ENCODE measurements at places on chromosomes 13 and 19. TPM values are rescaled to one million over a fixed set of nuclear protein-coding genes. Genes with fewer than 3 reads are reported as not detected.

EMP3 gene
- 84.1 TPM for total RNA-seq

ZNF681 gene
- 6.8 TPM for total RNA-seq

WDR88 gene
- total RNA-seq = not detected

LRRC4B gene
- total RNA-seq = 0.20 TPM

ZNF728 gene
- total RNA-seq = 2.2 TPM

ADGRE3 gene
- 3.7 TPM for total RNA-seq

LILRB2 gene
- 209 TPM for total RNA-seq

- no peak for DNase-seq
- H3K4me3 ChIP-seq = no peak overlapping the region
- H3K27me3 ChIP-seq = no peaks in the 10 kb centered on the region
Measured at GRCh38 chr13:60282186-60282585, 114.8 kb upstream of the TDRD3 start.

- DNase-seq = no peak
- H3K27me3 ChIP-seq = no peaks in the 10 kb centered on the region
- H3K4me1 ChIP-seq = peaks cover 26% of the 10 kb centered on the region
- H3K4me3 ChIP-seq = peak overlapping the region; percentile 51
Measured at GRCh38 chr19:3671680-3672574, 28.3 kb downstream of the PIP5K1C start.

DNA sequence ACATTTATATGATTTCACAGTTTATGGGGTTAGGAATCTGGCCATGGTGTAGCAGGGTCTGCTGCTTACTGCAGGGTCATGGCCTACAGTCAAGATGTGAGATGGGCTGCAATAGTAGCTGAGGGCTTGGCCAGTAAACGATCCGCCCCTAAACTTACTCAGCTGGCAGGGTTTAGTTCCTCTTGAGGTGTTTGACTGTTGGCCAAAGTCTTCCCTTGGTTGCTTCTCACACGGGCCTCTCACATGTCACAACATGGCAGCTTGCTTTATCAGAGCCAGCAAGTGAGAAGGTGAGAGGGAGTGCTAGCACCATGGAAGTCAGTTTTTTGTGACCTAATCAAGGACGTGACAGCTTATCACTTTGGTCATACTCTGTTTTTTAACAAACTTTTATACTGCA, 77.1 kb downstream of the DNAJC3 start:
- no peak for DNase-seq
- H3K36me3 ChIP-seq = peaks cover 19% of the 10 kb centered on the region
- no peaks in the 10 kb centered on the region for H3K27me3 ChIP-seq
- no peaks in the 10 kb centered on the region for H3K4me1 ChIP-seq
- H3K4me3 ChIP-seq = no peak overlapping the region

DNA sequence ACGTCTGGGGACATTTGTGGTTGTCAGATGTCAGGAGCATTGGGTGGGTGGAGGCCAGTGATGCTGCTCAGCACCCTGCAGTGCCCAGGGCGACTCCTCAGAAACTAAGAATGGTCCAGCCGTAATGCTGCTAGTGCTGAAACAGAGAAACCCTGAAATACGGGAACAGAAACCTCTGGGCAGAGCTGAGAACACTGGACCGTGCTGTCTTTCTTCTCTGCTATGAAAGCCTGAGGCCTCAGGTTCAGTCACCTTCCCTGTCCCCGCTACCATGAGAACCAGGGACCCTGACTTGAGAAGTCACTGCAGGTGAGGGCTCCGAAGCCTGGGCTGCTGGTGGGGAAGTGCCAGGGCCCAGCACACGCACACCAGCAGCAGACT, 13.4 kb downstream of the CAPS start:
- peaks cover 96% of the 10 kb centered on the region for H3K36me3 ChIP-seq
- H3K27ac ChIP-seq = no peak overlapping the region
- H3K4me3 ChIP-seq = no peak overlapping the region
- peaks cover under 1% of the 10 kb centered on the region for H3K4me1 ChIP-seq

- peak overlapping the region; percentile 69 for H3K27ac ChIP-seq
- DNase-seq = peak; percentile 86
- H3K4me1 ChIP-seq = peaks cover 10% of the 10 kb centered on the region
- H3K36me3 ChIP-seq = no peaks in the 10 kb centered on the region
- H3K27me3 ChIP-seq = no peaks in the 10 kb centered on the region
Measured at GRCh38 chr19:3548606-3549005, 8.8 kb downstream of the MFSD12 start.

- no peak for DNase-seq
- H3K4me1 ChIP-seq = peaks cover 4% of the 10 kb centered on the region
- no peaks in the 10 kb centered on the region for H3K27me3 ChIP-seq
- peaks cover 29% of the 10 kb centered on the region for H3K36me3 ChIP-seq
- no peak overlapping the region for H3K27ac ChIP-seq
- no peak overlapping the region for H3K4me3 ChIP-seq
Measured at GRCh38 chr19:46365561-46365960, 18.7 kb downstream of the PPP5C start.

DNA sequence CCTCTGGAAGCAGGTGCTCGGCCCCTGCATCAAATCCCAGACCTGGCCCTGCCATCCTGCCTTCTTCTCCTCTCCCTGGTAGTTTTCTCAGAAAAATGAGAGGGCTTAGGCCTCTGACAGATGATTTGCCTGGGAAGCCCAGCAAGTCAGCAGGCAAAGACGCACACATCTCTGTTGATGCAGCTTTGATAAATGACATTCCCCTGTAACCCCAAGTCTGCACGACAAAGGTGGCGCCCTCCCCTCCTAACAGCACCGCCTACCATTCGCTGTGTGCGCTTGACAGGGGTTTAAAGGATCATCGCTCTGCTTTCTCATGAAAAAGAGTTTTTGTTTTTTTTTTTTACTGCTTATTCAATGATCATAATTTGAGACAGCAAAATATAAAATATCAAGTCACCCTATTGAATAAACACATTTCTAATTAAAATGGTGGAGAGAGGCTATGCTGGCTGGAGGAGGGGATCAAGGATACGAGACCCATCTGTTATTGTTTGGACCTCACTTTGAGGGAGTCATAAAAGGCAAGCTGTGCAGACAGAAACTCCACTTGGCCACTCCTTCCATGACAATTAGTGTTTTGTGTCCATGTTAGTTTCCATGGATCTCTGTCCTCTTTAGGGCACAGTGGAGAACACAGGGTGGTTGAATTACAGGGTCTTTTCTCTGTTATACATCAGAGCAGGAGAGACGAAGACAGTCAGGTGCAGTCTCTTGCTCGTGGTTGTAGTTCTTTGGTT, 126.1 kb downstream of the FGF9 start:
- no peaks in the 10 kb centered on the region for H3K27me3 ChIP-seq
- DNase-seq = no peak
- H3K27ac ChIP-seq = no peak overlapping the region
- H3K4me3 ChIP-seq = no peak overlapping the region
- H3K36me3 ChIP-seq = no peaks in the 10 kb centered on the region

DNA sequence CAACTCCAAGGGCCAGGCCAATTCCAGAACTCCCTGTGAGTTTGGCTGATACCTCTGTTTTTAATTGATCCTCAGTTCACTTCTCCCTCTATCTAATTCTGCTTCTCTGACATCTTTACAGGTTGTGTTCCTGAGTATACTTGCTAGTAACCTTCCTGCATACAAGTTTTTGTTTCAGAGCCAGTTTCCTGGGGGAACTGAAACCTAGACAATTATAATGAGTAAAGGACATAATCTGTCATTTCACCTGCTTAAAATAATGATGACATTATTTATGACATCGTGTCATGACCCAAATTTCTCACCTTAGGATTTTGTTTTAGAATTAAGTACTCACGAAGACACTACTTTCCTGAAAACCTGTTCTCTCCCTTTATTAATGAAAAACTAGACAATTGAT, 12.5 kb upstream of the MYCBP2 start:
- H3K4me3 ChIP-seq = no peak overlapping the region
- H3K4me1 ChIP-seq = peaks cover 52% of the 10 kb centered on the region
- peak overlapping the region; percentile 71 for H3K27ac ChIP-seq
- no peaks in the 10 kb centered on the region for H3K36me3 ChIP-seq

DNA sequence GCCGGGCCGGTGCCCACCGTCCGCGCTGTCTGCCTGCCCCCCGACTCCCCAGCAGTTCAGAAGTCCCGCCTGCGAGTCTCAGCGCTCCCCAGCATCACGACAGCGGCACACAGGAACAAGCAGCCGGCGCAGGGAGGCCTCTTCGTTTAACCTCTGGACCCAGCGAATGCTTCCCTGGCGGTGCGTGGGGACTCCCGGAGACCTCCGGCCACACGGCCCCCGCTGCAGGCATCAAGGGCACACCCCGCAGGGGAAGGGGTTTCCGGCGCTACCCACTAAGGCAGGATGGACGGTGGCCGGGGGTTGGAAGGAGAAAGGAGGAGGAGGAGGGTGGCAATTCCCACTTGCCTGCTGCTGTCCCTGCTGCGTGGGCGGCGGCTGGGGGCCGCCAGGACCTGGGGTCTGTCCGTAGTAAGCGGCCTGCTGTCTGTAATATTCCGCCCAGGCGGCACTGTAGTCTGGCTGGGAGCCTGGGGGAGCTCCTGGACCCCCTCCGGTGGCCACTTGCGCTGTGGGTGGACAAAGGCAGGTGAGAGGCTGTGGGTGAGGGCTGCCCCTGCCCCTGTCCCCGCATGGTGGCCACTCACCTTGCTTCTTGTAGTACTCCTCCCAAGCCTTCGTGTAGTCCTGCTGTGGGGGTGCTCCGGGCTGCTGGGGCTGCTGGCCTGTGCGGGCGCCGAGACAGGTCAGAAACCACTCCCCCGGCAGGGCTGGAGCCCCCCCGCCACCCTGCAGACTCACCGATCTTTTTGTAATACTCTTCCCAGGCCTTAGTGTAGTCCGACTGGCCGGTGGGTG, 9.6 kb downstream of the KHSRP start:
- no peak overlapping the region for H3K4me3 ChIP-seq
- peaks cover 64% of the 10 kb centered on the region for H3K36me3 ChIP-seq
- no peak for DNase-seq
- H3K27me3 ChIP-seq = no peaks in the 10 kb centered on the region
- no peaks in the 10 kb centered on the region for H3K4me1 ChIP-seq

- H3K4me1 ChIP-seq = no peaks in the 10 kb centered on the region
- H3K36me3 ChIP-seq = no peaks in the 10 kb centered on the region
- no peak overlapping the region for H3K27ac ChIP-seq
Measured at GRCh38 chr13:107713314-107713713, 502.0 kb downstream of the LIG4 start.

- H3K27me3 ChIP-seq = no peaks in the 10 kb centered on the region
- no peak overlapping the region for H3K27ac ChIP-seq
- no peak overlapping the region for H3K4me3 ChIP-seq
- no peak for DNase-seq
- H3K36me3 ChIP-seq = no peaks in the 10 kb centered on the region
Measured at GRCh38 chr19:17454576-17455071, 6.1 kb downstream of the NXNL1 start.

GRCh38 chr19:35164418-35164817, 9.9 kb downstream of the FXYD5 start:
- no peak overlapping the region for H3K27ac ChIP-seq
- DNase-seq = no peak
- no peak overlapping the region for H3K4me3 ChIP-seq
- peaks cover 87% of the 10 kb centered on the region for H3K36me3 ChIP-seq

DNA sequence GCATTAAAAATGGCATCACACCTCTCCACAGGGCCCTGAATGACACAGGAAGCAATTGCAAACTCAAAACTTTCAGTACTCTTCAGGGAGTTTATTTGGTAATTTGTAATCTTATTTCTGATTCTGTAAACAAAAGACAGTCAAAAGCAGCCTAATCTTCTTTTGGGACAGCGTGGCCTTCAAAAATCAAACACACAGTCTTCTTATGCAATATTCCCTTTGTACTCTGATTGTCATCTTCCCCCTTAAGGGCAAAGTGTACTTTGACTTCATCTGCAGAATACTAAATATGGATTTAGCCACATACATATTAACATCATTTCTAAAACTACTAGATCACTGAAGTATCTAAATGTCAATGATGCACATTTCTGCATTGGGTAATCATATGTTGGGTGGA, 322.0 kb downstream of the MZT1 start:
- no peak overlapping the region for H3K4me3 ChIP-seq
- H3K36me3 ChIP-seq = no peaks in the 10 kb centered on the region
- no peaks in the 10 kb centered on the region for H3K27me3 ChIP-seq
- H3K4me1 ChIP-seq = no peaks in the 10 kb centered on the region

GRCh38 chr19:55590617-55591016, 8.7 kb downstream of the FIZ1 start:
- H3K4me3 ChIP-seq = no peak overlapping the region
- no peak overlapping the region for H3K27ac ChIP-seq
- no peak for DNase-seq
- H3K4me1 ChIP-seq = peaks cover 26% of the 10 kb centered on the region

- no peak for DNase-seq
- no peak overlapping the region for H3K4me3 ChIP-seq
- H3K27ac ChIP-seq = no peak overlapping the region
- H3K27me3 ChIP-seq = no peaks in the 10 kb centered on the region
Measured at GRCh38 chr13:89468081-89468480, 1796.9 kb downstream of the SLITRK5 start.

DNA sequence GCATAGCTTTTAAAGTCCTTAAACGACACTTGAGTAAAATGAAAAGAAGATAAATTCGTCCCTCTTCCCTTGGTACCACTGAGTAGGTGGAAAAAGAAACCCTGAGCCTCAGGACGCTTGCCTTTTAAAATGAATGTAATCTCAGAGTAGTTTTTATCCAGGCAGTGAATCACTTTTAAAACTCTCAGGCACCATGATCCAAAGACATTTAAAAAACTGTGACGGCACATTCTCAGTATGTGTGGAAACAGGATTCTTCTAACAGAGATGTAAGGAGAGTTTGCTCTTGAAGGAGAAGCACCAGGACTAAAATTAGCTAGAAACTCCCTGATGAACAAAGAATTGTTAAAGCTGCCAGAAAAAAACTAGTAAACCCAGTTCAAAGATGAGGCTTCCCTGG, 105.7 kb upstream of the SLC15A1 start:
- no peaks in the 10 kb centered on the region for H3K36me3 ChIP-seq
- no peak for DNase-seq
- no peak overlapping the region for H3K4me3 ChIP-seq
- H3K4me1 ChIP-seq = no peaks in the 10 kb centered on the region
- H3K27ac ChIP-seq = no peak overlapping the region

- no peak for DNase-seq
- peak overlapping the region; percentile 94 for H3K27ac ChIP-seq
- peak overlapping the region; percentile 99 for H3K4me3 ChIP-seq
- H3K27me3 ChIP-seq = no peaks in the 10 kb centered on the region
Measured at GRCh38 chr19:19662344-19662743, 1.1 kb downstream of the ATP13A1 start.

DNA sequence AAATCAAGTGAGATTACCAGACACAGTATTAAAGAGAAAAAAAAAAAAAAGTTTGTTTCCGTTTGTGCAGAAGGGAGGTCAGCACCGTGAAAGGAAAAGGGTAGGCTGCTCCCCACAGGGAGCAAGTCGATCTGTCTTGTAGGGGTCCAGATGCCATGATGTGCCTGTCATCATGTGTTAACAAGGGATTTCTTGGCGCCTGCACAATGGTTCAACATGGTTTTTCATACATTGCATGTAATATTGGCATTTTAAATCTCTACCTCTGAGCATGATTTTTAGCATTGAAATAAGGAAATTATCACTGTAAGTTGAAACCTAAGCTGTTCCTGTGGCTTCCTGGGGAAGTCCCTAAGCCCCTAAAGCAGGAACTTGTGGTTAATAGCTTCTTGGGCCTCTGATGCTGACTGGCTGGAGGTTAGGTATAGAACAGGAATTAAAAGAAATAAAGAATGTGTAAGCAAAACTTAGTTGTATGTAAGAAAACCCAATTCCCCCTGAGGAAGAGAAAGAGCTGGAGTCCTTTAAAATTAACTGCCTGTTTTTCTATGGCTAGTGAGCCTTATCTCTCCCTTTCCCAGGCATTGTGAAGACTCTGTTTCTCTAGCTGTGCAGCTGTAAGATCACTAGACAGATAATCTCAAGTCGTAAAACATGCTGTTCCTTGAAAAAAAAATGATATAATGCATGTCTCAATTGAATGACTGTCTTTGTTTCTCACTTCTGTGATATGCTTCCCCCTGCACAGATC, 7.4 kb upstream of the FCGBP start:
- peaks cover 41% of the 10 kb centered on the region for H3K27me3 ChIP-seq
- no peak for DNase-seq
- no peaks in the 10 kb centered on the region for H3K36me3 ChIP-seq

All from spleen (tissue), 13 donors.